ENCODE measurements at places on chromosomes 4 and X.
A peak's percentile ranks its signal among the peaks of the same experiment; 100 is the strongest.

GRCh38 chr4:41613821-41614220 is 75.9 kb downstream of the LIMCH1 start:
- DNase-seq: no peak

DNA sequence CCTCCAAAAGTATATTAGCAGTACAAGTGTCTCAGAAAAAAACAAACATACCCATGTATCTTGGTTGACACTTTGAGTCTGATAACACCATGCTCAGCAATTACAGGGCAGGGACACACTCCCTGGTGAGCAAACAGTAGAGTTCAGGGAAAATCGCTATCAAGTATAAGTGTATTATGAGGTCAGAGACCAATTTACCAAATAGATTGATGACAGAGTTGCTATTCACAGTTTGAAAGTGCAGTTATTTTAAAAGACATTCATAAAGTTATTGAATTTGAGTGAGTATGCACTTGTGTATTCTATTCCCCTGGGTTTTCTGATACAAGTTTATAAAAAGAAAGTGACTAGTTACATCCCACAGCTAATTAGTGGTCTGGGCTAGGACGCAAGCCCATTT is 10.2 kb upstream of the LONRF3 start:
- no peak for DNase-seq

- no peak for DNase-seq
Observed at GRCh38 chr4:184816962-184817361, 8.8 kb downstream of the ACSL1 start.

DNA sequence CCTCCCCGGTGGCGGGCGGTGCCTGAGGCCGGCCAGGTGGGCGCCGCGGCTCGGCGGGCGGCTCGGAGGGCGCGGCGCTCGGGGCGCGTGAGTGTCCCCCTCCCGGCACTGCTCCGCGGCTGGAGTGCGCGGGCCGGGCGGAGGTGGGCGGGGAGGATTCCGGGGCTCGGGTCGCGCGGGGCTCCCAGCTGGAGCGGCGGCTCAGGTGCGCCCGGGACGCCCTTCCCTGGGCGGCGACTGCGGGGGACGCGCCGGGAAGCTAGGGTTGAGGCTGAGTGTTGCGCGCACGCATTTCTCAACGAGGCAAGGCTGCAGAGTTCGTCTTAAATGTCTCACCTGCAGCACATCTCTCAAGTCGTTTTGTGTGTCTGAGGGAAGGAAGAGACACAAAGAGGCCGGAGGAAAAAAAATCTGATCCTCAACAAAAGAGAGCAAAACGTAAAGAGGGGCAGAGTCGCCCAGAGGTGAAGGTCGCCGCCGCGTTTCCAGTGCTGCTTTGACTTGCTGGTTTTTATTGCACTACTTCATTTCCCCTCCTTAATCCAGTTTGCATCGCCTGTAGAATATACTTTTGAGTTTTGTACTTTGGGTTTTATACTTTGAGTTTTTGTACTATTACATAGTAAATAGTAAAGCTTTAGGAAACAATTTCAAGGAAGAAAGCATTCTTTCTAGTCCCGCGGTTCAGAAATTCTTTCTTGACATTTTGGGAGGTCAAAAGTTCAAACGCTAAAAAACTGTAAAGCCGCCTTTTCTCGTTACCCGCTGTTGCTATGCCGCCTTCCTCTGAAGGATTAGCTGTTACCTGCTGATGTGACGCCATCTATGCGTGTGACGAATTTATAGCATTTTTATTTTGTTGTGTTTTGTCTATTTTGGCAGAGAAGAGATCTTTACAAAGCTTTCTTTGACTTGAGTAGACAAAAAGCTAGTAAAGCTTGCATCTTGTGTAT is 106.5 kb upstream of the STOX2 start:
- DNase-seq: no peak

DNA sequence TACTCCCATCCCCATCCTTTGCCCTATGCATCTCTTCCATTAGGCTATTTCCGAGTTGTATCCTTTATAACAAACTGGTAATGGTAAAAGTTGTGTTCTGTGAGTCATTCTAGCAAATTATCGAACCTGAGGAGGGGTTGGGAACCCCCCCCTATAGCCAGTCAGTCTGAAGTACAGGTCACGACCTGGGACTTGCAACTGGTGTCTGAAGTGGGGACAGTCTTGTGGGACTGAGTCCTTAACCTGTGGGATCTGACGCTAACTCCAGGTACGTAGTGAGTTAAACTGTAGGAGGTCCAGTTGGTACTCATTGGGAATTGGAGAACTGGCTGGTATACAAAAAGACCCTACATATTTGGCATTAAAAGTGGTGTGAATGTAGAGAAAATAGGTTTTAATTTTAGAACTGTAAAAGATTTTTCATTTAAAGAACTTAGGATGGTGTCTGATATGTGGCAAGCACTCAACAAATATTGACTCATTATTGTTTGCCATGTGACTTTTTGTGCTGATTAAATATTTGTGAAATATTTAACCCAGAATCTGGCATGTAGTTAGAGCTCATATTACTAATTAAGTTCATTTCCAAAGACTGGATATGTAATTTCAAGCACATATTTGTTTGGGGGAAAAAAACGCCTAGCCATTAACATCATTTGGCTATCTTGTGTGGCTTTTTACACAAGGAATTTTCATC is 50.7 kb downstream of the CHST7 start:
- no peak for DNase-seq

DNA sequence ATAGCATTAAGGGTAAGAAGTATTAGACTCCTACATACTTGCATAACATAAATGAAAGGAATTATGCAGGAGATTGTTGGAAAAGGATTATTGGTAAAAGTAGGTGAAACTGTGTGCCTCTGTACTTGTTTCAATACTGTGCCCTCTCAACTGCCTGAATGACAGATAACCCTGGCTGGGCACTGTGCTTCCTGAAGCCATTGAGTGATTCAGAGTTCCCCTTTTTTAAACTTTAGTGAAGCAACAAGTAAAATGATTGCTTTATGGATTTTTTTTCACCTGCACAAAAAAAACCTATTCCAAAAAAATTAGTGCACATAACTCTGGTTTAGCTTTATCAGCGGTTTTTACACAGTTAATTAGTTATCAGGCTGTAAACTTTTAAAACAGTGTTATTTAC is 204.8 kb downstream of the TRAM1L1 start:
- no peak for DNase-seq

DNA sequence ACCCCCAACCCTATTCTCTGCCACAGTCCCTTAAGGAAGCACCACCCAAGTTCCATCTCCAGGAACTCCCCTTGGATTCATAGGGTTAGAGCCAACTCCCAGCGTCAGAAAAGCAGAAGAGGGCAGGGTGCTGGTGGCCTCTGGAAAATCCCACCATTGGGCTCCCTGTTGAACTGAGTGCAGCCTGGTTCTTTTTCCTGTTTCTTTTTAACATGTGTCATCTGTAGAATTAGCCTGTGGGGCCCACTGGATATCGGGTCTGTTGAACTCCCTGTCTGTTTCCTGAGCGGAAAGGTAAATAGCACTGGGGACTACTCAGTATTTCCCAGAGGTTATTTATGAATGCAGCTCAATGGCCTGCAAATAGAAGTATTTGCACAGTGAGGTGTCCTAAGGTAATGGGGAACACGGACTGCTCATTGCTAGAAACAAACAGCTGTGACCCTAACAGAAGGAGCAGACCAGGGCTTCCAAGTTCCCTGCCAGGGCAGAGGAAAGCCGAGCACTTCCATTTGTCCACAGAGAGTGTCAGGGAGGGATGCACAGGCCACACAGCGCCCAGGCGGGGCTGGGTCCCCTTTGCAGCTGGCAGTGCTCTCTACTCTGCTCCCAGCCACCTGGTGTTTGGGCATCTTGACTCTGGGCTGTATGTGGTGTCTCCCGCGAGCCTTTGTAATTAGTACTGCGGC is 102.6 kb downstream of the FHDC1 start:
- no peak for DNase-seq

- peak; percentile 67 for DNase-seq
Observed at GRCh38 chrX:119512146-119512800, 44.0 kb downstream of the SLC25A5 start.

DNA sequence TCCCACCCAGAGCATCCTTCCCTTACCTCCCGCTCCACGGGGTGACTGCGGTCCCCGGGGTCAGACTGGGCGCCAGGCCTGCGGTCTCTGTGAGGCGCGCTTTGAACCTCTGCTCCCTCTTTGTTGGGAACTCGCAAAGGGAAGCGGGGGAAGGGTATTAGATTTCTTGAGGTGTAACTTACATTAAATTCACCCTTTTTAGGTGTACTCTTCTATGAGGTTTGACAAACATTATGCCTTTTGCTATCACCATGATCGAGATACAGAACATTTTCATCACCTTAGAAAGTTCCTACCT is 569 bp downstream of the DCK start:
- no peak for DNase-seq

DNA sequence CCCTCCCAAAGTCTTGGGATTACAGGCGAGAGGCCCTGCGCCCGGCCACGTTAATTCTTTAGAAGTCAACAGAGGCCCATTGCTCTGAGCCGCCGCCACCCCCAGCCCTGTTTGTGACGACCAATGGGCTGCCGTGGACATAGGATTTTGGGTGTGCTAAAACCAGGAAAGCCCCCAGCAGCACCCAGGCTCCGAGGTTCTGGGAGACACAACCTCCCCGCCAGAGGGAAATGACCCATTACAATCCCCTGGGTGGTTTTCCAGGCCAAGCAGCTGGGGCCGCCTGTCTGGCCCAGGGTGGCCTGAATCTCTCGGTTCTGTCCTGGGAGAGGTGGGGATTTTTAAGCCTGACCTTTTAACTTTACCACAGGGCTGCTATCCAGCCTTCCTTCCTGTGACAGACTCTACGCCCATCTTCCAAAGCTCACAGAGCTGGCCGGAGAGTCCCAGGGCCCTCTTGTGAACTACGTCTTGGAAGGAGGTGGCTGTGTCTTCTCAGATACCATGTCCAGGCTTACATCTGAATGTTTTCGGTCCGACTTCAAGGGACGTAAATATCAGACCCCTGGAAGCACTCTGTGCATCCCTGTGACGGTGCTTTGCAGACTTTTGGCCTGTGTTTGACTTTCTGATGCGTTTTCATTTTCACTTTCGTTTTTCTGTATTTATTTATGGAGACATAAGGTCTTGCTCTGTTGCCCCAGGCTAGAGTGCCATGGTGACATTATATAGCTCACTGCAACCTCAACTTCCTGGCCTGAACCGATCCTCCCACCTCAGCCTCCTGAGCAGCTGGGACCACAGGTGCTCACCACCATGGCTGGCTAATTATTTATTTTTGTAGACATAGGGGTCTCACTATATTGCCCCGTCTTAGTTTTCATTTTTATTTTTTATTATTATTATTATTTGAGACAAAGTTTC is 36.0 kb downstream of the P2RY8 start:
- DNase-seq: no peak

GRCh38 chr4:122533841-122534240 is 77.3 kb upstream of the IL2 start:
- no peak for DNase-seq

DNA sequence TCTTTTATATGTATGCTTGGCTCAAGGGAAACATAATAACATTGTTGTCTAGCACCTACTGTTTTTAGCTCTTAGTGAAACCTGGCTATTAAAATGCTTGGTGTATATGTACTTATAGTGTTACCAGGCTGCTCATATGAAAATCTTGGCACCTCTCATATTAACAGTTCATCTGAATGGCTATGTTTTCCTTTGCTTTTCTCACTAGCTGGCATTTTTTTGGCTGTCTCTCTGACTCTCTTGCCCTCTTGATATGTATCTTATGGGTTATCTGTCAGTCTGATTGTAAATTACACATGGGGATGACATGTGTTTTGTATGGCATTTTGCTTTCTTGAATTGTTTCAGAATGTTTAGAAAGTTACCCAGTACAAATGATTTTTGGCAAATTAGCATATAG is 158.0 kb downstream of the ARHGAP24 start:
- DNase-seq: no peak

GRCh38 chr4:100049872-100050271 is 99.8 kb upstream of the H2AZ1 start:
- no peak for DNase-seq

DNA sequence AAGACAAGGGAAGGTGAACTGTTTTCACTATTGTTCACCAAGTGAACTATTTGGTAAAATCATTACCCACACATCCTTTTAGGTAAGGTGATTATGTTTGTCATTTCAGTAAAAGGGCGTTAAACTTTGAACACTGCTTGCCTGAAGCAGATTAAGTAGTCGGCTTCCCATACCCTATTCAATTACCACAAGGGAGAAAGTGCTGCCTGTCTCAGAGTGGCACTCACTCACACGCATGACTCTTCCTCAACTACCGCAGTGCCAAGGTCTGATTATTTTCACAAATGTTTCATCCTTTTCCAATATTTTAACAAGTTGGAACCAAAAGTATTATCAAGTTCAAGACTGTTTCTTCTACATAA is 11.0 kb downstream of the VEGFC start:
- no peak for DNase-seq

- DNase-seq: no peak
Observed at GRCh38 chr4:159271856-159272255, 169.0 kb downstream of the RAPGEF2 start.

GRCh38 chr4:151561551-151562256 is 152.7 kb downstream of the FHIP1A start:
- DNase-seq: peak; percentile 15

- no peak for DNase-seq
Observed at GRCh38 chr4:99615170-99615820, 40.7 kb downstream of the MTTP start.

DNA sequence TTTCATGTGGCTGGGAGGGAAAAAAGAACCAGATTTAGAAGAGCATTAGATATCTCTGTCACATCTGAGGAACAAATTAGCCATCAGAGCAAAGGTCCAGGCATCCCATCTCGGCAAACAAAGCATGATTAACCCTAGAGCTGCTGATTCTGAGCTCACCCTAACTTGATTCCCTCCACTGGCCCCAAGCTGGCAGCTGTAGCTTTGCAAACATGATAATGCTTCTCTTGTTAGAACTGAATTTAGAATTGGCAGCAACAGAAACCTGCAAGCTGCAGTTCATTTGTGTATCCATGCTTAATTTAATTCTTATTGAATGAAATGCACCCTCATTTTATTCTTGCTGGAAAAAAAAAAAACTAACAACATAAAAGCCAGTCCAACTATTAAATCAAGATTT is 289.2 kb downstream of the IL1RAPL1 start:
- no peak for DNase-seq

GRCh38 chr4:182126096-182126495 is 117.1 kb upstream of the TENM3 start:
- DNase-seq: no peak

DNA sequence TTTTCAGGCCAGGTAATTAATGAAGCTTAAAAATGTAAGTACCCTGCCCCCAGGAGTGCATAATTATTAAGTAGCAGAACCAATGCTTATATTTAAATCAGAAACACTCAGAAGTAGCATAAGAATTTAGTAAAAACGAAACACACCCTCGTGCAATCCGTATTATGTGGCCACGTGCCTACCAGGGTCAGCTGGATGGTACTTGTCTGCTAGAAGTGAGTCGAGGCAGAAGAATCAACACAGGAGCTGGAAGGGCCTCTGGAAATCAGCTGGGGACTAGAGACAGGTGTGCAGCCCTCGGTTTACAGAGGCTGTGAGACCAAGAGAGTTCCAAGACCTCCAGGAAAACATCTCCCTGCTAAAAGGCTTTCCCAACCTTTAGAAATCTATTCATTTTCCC is 559 bp upstream of the FAM47E start:
- no peak for DNase-seq

GRCh38 chr4:80463509-80463908 is 128.0 kb downstream of the CFAP299 start:
- DNase-seq: no peak

Data from AG10803 (cell line).